ENCODE measurements at places on chromosomes 12 and 14.

DNA sequence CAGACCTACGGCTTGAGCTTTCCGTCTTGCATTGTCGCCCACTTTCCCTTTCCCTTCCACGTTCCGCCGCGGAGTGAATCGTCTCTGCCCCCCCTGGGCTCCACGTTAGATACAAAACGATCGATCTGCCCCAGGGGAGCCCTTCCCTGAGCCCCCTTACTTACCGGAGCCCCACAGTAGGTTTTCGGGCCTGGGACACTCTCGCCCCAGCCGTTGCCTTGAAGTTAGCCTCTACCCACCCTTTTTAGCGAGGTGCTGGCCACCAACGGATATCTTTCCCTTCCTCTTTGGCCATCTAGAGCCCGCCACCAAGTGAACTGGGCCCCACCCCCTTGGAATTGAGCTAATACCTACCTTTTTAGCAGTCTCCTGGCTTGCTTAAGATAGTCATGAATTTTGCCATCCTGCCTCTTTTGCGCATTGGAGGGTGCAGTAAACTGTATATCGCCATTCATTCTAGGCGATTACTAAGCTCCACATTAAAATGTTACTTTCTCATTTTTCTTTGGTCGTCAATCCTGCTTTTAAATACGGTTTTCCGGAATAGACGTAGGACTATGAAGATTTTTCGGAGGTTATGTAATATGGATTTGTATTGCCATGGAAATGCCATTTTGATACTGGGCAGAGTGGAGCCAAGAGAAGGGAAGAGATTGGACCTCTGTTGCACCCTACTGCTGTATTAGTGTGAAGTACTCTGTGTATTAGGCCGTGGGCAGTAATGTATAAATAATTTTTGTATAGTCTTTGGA, 764 bp downstream of the RBM25 start:
- no peak for DNase-seq

GRCh38 chr12:109310247-109311125, 1.4 kb upstream of the FOXN4 start:
- no peak for DNase-seq

DNA sequence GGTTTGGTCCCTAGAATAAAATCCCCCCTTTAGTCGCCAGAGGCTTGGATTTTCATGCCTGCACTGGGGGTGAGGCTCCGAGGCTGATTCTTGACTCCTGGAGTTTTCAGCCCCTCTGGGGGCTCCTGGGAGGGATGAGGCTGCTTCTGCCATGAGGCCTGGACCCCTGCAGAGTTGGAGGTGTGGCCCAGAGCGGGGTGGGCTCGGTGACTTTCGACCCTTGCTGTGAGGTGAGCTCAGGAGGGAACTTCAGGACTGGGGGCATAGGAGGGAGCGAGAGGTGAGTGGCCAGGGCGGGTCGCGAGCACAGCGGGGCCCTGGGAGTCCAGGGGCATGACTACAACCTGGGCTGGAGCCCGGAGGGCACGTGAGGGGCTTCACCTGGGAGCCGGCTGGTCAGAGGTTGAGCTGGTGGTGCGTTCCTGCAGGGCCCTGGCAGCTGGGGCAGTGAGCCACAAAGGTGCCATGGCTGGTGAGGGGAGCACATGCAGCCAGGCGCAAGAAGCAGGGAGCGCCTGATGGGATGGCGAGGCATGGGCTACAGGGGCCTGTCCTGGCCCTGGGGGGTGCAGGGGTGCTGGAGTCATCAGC, 168.2 kb downstream of the KIF26A start:
- no peak for DNase-seq

DNA sequence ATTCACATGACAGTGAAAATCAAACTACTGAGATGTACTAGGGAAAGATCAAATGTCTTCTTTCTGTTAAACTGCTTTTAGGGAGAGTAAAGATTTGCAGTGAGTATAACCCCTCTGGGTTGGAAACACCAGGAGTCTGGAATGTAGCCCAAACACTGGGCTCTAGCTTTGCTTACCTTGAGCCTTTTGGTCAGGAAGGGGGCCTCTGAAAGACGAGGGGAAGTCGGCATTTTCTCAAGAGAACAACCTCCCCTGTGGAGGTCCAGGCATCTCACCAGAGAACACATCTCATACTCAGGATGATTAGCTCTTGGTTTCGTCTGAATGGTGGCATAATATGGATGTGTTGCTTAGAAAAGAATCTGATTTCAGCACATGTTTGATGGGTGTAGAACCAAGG, 169.0 kb downstream of the ZFP36L1 start:
- no peak for DNase-seq

DNA sequence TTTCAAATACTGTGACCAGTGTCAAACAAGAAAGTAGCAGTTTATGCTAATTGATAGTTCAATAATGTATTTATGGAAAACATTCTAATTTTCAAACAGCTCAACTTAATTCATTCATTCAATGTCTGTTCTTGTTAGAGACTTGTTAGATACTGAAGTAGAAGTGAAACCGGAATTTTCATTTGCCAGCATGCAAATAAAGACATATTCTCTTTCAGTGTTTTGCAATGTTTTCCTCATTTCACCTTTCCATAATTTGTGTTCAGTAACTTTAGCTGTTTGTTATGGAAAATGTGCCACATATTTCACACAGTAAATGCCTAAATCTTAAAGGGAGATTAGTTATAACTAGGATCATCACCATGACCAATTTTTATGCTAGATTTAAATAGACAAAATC, 21.2 kb downstream of the TAS2R50 start:
- DNase-seq = no peak

DNA sequence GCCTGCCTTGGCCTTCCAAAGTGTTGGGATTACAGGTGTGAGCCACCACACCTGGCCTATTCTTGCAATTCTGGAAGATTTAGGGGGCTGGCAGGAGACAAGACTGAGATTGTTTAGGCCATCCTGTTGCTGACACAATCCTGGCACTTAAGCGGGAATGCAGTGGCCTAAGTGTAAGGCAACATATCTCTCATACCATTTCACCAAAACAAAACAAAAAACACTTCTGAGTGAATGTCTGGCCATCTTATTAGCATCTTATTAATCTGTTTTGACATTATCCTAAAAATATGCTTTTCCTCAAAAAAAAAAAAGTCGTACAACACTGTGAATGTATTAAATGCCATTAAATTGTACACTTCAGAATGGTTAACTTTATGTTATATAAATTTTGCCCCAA, 67.6 kb downstream of the DENND5B start:
- no peak for DNase-seq

DNA sequence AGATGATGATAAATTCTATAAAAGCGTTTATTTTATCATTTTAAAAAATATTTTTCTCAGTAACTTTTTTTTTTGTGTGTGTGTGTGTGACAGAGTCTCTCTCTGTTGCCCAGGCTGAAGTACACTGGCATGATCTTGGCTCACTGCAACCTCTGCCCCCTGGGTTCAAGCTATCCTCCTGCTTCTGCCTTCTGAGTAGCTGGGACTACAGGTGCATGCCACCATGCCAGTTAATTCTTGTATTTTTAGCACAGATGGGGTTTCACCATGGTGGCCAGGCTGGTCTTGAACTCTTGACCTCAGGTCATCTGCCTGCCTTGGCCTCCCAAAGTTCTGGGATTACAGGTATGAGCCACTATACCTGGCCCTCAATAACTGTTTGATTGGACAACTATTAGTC, 37.2 kb downstream of the PKP2 start:
- DNase-seq = no peak

GRCh38 chr12:6745741-6746525, 7.0 kb downstream of the MLF2 start:
- DNase-seq = no peak

- no peak for DNase-seq
Observed at GRCh38 chr14:76768671-76769500, 7.6 kb downstream of the VASH1 start.

- DNase-seq = no peak
Observed at GRCh38 chr12:94172973-94173372, 24.6 kb downstream of the PLXNC1 start.

DNA sequence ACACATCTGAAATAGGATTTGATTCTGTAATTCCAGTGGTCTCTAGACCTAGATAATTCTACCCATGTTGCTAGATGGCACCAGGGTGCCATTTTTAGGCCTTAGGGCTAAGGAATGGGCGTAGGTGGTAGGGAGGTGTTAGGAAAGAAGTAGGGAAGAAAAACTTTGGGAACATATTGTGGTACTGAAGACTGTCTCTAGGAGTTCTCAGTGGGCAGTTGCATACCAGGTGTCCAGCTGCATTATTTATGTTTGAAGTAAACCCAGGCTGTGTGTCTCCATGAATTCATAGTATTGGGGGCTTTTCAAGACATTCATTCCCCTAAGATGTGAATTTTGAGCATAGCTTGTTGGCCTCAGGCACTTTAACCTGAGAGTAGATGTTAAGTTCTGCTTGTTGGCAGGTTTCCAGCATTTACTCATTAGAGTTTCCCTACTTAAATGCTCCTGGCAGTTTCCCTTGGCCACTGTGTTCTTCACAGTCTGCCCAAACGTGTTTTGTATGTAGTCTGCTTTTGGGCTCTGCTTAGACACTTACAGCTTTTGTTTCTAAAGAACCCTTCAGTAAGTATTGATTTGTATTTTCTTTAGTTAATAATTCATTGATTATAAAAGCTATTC, 31.5 kb upstream of the CCT2 start:
- no peak for DNase-seq

DNA sequence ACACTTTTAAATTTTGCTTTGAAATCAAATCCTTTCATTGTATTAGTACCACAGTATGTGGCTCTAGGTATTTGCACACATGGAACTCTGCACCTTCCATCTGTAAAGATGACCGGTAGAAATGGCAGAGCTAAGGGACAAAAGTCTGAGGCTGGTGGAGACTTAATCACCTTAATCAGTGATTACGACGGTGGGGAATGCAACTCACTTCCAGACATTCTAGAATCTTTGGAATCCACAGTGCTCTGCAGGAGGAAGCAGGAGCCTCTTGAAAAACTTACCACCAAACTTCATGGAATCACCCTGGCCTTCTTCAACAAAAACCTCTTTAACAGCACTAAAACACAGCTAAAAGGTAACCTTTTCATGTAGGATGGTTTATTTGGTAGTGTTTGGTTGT, 3.9 kb upstream of the DACT1 start:
- no peak for DNase-seq

- no peak for DNase-seq
Observed at GRCh38 chr12:95179011-95179410, 38.3 kb downstream of the FGD6 start.

DNA sequence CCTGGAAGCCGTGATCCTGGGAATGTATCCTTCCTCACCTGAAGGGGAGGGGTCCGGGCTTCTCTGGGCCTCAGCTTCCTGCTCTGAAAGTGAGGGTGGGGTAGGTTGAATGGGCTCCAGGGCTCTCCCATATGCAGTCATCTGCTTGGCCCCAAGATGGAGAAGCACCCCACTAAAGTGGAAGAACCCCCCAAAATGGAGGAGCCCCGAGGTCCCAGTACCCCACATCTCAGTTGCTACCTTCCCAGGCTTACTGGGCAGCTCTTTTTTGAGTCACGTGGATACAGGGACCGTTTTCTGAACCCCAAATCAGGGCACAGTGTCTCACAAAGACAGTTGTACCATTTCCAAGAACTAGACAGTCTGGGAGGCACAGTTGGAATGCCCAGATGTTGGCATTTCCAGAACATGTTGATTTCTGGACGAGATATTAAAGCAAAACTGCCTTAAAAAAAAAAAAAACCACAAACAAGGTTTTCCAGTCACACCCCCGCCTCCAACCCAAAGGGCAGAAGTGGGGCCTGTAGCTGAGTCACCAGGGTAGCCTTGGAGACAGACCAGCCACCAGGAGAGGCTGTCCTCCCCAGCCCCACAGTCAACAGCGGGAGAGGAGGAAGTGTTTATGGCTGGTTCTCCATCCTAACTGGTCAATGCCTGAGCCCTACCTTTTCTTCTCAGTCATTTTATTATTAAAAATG, 12.1 kb downstream of the VASH1 start:
- DNase-seq = no peak
